ENCODE measurements at places on chromosomes 6 and 20.

DNA sequence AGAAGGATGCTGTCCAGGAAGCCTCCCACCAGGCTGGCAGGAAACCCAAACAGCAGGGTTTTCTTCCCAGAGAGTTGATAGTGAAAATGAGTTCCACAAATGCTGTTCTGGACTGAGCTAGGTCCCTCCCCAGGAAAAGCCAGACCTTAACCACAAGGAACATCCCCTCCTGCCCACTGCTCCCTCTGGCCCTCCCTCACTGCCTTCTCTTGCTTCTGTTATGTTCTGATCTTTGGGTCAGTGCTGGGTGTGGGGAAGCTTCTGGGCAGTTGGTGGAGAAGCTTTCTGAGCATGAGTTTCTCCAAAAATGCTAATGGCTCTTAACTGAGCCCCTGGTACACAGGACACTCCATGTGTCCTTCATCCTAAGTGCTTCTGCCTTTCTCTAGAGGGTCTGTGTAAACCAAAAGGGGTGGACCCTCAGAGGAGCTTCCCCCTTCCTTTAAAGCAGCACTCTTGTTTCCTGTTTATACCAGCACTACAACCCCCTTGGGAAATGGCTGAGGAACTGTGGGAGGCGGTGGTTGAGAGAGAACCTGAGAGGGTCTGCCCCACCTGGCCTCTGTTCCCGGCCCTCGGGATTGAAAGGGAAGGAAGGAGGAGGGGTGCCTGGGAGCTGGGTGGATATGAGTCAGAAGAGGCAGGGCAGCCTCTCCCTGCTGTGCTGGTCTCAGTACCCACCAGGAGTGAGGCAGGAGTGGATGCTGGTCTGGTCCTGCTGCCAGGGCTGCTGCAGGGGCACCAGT, 42.0 kb downstream of the CDS2 start:
- DNase-seq = peak; percentile 47

GRCh38 chr6:31470801-31471200, 27.1 kb upstream of the MICB start:
- no peak for DNase-seq

DNA sequence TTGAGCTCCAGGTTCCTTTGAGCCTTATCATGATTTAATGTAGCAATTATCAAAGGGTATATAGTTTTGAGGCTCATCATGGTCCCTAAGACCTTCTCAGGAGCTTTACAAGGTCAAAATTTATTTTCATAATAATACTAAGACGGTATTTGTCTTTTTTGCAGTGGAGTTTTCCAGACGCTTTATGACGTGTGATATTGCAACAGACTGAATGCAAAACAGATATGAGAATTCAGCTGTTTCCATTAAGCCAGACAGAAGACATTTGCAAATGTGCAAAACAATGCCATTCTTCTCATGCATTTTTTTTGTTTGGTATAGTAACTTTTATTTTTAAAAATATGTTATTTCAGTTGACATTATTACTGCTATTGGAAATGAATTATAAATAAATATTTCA, 24.7 kb upstream of the CNKSR3 start:
- no peak for DNase-seq

GRCh38 chr6:144741659-144742058, 456.5 kb downstream of the UTRN start:
- DNase-seq = no peak

GRCh38 chr6:20038410-20039204, 173.7 kb downstream of the MBOAT1 start:
- peak; percentile 17 for DNase-seq

GRCh38 chr6:105726902-105727655, 324.2 kb upstream of the PREP start:
- DNase-seq = no peak

DNA sequence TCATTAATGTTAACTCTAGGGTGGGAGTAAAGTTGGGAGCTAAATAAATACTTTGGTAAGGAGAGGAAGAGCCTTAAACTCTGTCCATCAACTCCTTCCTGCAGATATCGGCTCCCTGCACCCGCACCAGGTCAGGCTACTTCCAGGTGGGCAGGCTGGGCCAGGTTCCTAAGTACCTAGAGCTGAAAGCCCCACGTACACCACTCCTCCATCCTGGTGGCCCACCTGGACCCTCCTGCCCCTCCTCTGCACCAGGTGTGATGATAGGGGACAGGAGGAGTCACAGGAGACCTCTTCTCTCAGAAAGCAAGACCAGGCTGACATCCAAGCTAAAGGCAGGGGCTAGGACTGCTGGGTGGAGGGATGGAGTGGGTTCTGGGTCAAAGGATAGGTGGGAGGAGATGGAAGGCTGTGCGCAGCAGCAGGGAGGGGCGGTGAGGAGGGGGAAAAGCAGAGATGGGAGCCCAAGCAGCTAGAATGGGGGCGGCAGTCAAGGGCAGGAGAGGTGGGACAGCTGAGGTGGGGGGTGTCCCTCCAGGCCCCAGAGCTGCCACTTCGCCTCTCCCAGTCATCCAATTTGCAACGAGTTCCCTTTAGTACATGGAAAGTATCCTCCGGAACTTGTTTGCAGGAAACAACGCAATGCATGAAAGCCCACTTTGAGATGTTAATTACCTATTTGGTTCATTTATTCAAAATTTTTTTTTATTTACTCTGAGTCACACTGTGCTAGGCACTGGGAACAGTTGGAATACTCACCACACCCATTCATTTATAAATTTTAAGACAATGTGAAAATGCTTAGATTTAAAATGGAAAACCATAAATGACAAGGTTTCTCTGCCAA, 15.2 kb upstream of the TOX2 start:
- DNase-seq = no peak

- no peak for DNase-seq
These were observed 31.2 kb upstream of the NOX3 start for GRCh38 chr6:155486721-155487294.

GRCh38 chr6:52108128-52108527, 20.7 kb upstream of the PKHD1 start:
- no peak for DNase-seq

DNA sequence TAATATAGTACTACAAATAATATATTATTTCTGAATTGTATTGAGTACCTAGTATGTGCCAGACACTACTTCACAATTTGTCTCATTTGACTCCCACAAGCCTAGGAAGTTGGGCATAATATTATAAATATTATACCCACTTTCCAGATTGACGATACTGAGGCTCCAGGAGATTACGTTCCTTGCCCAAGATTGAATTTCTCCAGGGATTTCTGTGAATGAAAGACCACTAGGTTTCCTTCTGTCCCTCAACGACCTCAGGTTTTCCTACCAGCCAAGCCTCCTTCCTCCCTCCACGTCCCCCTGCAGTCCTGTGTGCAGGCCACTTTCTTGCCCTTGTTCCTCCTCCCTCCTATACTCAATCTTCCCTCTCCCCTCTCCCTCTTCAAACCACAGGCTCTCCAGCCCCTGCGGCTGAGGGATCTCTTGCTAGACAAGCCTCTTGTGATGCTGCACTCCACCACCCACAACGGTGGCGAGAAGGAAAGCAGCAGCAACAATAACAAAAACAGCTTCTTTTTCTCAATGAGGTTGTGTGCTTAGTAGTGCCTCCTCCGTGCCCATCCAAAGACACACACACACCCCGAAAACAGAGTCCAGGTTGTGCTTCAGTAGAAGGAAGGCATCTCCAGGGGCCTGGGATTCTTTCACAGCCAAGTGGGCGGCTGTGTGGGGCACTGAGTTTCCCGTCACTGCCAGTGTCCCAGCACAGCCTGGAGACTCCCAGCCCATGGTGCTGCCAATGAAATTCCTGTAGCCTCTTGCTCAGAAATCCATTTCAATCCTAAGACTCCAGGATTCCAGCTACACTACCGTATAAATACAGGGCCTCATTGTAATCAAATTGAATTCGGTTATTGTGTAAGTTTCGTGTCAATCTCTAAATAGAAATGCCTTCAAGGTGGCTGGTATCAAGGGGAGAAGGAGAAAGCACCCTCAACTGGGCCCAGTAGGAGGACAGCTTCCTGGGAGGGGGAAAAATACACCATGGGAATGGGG, 94.4 kb downstream of the NCR2 start:
- no peak for DNase-seq

- DNase-seq = no peak
These were observed 103.4 kb downstream of the BMP7 start for GRCh38 chr20:57163041-57163440.

DNA sequence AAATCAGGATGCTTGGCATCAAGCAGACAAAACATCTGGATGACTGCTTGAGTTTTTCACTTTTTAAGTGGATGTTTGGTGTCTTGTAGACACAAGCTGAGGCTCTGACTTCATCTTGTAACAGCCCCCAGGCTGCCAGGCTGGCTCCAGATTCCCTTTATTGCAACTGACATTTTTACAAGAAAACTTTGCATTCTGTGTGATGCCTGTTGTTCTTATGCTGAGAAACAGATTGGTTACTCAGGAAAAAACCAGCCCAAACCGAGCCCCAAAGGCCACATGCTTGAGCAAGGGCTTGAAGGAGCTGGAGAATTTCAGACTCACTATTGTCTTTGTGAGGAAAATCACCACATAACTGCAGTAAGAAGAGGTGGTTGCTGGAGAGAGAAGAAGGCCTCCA, 98.4 kb upstream of the PREP start:
- DNase-seq = no peak

GRCh38 chr6:32637219-32637880, at the start of gene HLA-DQA1:
TSS of gene HLA-DQA1 (plus strand) at chr6:32637406. CDS start at chr6:32637459, 53 bp downstream.
- no peak for DNase-seq

DNA sequence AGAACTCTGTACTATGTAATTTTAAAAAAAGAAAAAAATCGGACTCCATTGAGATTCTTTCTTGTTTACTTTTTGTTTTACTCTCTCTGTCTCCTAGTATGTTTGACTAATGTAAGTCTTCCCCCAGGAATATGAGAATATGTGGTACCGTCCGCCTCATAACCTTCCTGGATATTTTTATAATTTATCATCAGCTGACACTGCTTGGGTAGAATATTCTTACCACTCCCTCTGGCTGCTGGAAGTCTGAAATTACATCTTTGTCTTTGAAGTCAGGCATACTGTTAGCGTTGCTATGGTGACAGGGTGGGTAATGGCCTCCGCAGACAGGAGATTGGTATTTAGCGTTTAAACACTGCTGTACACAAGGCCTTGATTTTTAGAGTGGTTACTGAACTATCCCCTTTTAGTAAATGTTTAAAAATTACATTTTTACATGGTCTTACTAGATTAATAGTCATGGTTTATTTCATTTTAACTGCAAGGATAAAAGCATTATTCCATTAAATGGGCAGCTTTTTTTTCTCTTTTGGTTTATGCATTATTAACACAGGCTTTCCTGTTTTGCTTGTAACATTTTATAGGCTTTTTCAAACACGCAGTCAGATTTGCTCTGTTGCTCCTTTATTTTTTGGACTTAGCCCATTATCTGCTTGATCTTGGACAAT, 176.4 kb downstream of the ARID1B start:
- peak; percentile 99 for DNase-seq

DNA sequence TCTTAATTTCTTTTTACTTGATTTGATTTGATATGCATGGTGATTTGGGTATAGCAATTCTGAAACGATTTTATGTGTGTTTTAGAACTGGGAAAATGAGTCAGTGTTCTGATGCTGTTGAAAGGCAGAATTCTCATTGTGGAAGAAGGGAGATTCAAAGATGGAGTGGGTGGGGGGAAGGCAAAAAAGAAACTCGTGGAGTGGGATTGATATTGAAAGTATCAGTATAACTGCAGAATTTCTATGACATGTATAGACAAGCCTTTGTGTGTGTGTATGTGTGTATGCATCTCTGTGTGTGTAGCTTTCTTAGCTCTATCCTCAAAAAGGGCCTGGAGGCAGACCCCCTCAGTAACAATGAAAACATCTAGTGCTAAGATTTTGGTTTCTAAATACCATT, 184.3 kb upstream of the OLIG3 start:
- no peak for DNase-seq

DNA sequence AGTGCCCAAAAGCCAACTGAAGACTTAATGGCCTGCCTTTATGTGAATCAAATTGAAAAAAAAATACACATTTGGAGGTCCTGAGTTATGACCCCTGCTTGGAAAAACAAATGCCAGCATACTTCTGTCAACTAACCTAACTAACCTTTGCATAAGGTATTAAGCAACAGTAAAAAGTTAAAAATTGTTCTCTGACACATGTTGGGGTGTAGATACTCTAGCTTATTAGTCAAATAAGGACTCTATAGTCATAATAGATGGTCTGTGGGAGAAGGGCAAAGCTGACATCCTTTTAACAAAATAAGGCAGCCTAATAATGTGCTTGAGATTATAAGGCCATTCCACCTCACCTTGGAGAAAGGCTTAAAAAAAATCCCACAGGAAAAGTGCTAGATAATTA, 140.5 kb downstream of the HIVEP2 start:
- no peak for DNase-seq

DNA sequence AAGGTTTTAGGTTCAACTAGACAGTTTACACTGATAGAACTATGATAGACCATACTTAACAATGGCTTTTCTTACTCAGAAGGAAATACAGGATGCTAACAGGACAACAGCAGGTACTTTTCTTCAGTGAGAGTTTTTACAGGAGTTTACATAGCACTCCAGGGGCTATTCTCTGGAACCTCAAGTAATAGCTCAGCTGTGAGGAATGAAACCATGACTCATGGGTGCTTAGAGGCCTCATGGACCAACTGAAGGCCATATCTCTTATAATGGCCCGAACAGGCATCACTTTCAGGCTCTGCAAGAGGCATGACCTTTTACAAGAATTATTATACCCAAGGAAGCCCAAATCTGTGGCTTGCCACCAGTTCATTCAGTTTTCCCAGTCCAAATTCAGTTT, 31.8 kb downstream of the TREML1 start:
- peak; percentile 21 for DNase-seq

- DNase-seq = no peak
These were observed 29.4 kb upstream of the SYNCRIP start for GRCh38 chr6:85672050-85672449.

GRCh38 chr20:52539891-52540290, 348.3 kb upstream of the ZFP64 start:
- DNase-seq = no peak

- DNase-seq = peak; percentile 20
These were observed 995 bp downstream of the ZFP64 start for GRCh38 chr20:52190437-52191131.

- DNase-seq = no peak
These were observed 3.7 kb downstream of the COX4I2 start for GRCh38 chr20:31641391-31641790.

DNA sequence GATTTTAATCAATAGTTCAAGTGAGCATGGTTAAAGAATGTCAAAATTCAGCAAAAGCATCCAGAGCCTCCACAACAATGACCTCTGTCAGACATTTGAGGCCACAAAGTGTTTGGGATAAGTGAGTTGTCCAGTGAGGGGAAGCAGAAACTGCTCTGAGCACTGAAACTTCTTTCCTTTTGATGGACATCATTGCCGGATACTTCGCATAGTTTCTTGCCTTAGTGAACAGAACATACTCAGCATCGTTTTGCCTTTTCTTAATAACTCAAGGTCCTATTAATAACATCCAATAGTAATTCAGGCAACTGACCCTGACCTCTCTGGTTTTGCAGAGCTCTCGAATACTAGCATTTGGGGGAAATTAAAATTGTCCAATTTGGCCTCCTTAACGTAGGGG, 78.6 kb downstream of the EDN3 start:
- DNase-seq = peak; percentile 58
